MG63 (cell line): ENCODE measurements at places on chromosomes 6 and 20. TPM values are rescaled to one million over a fixed set of nuclear protein-coding genes. Genes with fewer than 3 reads are reported as not detected.
A peak's percentile ranks its signal among the peaks of the same experiment; 100 is the strongest.

DNA sequence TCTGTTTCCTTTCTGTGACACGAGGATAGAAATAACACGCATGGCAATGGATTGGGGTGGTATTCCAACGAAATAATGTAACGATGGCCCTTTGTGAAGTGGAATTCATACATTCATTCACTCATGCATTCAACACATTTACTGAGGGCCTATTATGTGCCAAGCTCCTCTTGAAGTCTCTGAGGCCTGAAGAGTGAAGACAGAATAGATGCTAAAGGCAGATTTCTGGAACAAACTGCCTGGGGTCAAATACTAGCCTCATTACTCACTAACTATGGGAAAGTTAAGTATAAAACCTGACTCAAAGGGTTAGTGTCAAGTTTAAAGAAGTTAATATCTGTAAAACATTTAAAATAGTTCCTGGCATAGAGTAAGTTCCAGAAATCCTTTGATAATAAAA, 279.6 kb upstream of the SULF2 start:
- DNase-seq: no peak

DNA sequence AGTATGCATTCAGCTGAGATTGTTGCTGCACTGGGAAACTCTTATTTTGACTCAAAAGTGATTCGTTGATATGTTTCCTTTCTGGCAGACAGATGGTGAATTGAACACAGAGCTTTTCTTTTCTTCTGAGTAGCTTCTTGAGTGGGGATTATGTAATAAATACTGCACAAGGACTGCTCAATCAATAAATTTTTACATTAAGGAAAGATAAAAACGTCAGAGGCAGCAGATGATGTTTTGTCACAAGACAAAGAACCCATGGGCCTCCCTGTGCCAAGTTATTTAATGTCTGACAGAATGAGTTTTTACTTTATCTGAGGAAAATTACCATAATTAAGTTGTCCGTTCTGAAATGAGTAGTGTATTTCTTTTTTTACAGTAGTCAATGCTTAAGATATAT, 460.3 kb downstream of the UTRN start:
- no peak for DNase-seq

- no peak for DNase-seq
These were observed 55.6 kb downstream of the ZNF292 start for GRCh38 chr6:87210979-87211378.

Gene CRISP2
- total RNA-seq: not detected in 2 replicates

Gene SLC44A4
- not detected in 2 replicates for total RNA-seq

- DNase-seq: peak; percentile 14
These were observed 106.0 kb downstream of the MYO6 start for GRCh38 chr6:75855052-75855451.

- no peak for DNase-seq
These were observed 130.8 kb upstream of the RIPOR2 start for GRCh38 chr6:25066593-25066992.

GRCh38 chr6:105987516-105987915, 98.6 kb upstream of the PRDM1 start:
- no peak for DNase-seq

GRCh38 chr6:132333639-132334520, 67.4 kb downstream of the MOXD1 start:
- peak; percentile 77 for DNase-seq

Gene CTAGE9
- total RNA-seq: not detected in 2 replicates

DNA sequence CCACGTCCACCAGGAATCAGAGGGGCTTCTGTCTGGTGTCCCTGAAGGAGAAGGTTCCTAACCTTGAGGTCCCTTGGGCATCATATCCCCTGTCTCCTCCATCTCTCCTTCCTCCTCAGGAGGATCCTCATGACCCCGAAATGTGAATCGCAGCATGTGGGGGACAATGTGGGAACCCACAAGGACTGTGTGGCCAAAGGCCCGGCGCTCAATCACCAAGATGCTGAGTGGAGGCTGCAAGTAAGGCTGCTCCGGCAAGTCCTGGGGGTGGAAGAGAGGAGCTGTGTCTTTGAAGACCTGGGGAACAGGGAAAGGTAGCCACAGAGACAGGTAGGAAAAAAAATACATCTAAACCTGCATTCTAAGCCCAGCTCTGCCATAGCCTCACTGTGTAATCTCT, 36.4 kb upstream of the SPAG4 start:
- DNase-seq: no peak

DNA sequence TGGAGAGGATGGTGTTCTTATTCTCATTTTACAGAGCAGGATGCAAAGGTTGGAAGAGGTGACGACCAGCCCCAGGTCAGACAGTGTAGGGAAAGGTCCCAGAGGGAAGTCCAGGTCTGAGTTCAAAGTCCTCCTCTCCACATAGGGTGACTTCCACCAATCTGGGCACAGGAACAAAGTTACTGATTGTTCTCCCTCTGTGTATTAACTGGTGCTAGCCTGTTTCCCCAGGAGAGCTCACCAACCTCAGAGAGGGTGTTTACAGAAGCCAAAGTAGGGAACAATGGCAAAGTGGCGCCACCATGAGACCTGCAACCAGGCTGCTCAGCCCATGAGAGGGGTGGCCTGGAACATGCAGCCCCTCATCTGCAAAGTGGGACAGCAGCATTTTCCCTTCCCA, 16.8 kb upstream of the SIRPB1 start:
- no peak for DNase-seq

- DNase-seq: no peak
These were observed 20.6 kb upstream of the FABP7 start for GRCh38 chr6:122758927-122759334.

- DNase-seq: no peak
These were observed 11.7 kb downstream of the TBPL1 start for GRCh38 chr6:133964702-133965101.

Gene HLA-DMB
- 0.76 and 0.79 TPM in 2 replicates for total RNA-seq

GRCh38 chr6:99013661-99014060, 65.9 kb upstream of the FBXL4 start:
- DNase-seq: no peak

- DNase-seq: peak; percentile 75
These were observed 14.3 kb upstream of the SPAG4 start for GRCh38 chr20:35600993-35601973.

- DNase-seq: no peak
These were observed 53.2 kb downstream of the FAM8A1 start for GRCh38 chr6:17653198-17653882.

- DNase-seq: no peak
These were observed 2.1 kb upstream of the TFB1M start for GRCh38 chr6:155316419-155316818.

Gene CD24
- total RNA-seq: 0.30 and 1.7 TPM in 2 replicates

DNA sequence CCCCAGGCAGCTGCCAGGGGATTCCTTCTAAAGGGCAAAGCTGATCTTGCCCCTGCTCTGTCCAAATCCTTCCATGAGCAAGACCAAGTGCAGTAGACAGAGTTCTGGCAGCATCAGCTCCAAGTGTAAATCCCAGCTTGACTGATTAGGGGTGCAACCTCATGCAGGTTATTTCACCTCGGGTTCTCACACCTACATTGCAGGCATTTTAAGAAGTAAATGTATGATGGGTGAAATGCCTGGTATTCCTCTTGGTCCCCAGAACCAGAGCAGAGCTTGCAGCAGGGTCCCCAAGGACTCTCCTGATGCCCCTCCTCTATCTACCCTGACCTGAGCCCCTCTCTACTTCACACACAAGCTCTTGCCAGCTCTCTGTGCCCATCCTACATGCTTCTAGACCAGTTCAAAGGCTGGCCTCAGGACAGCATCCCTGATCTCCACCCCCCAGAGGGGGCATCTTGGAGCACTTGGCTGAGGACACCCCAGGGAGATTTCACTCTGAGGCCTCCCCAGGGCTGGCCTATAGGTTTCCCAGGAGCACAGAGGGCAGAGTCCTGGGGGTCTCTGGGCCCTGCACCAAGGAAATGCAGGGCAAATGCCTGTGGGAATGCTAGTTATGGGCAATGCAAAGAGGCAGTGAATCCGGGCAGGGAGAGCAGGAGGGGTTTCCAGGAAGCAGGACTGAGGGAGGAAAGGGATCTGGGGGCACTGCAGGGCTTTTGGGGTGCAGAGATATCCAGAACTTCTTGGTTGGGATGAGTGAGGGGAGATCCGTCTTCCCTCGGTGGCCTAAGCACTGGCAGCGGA, 1.0 kb downstream of the LZTS3 start:
- no peak for DNase-seq

Gene SFTA2
- total RNA-seq: not detected in 2 replicates

GRCh38 chr20:61912665-61913422, 152.8 kb downstream of the TAF4 start:
- DNase-seq: no peak

DNA sequence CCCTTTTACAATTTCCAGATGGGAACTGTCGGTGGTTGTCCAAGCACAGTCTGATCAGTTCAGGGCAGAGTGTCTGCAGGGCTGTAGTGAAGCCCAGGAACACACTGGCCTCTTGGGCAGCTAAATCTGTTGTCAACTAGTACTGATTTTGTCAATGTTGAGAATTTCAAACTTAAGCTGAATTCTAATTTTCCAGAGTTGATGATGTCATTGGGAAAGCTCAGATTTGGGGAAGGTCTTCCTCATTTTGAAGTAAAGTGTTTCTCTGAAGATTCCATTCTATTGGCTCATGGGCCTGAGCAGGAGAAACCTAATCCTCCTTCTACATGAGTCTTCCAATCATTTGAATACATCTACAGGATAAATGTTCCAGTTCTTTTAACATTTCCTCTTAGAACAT, 72.1 kb downstream of the CCDC170 start:
- DNase-seq: no peak

Gene PRDM13
- total RNA-seq: 0.07 TPM in 1 of 2 replicates, not detected in the other

- DNase-seq: no peak
These were observed 33.1 kb upstream of the CLIC5 start for GRCh38 chr6:46048646-46049297.

DNA sequence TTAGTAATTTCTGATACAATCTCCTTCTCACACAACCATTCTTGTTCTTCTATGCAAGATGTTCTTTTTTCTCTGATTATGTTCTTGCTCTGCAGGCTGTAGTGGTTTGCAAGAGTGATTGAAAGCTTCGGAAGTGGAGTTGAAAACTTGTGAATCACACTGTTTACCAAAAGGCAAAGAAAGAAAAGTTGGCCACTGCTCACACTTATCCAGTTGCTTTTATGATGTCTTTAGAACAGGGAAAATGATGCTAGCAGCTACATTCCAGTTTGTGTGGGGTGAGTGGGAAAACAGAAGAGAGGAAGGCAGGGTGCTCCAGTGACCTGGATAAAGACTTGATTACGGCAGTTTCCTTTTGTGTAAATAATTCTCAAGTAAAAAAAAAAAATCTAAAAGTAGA, 583.3 kb downstream of the TENT5A start:
- no peak for DNase-seq

Gene DCBLD1
- total RNA-seq: 20.9 and 34.8 TPM in 2 replicates

Gene GSTA3
- total RNA-seq: not detected in 2 replicates

Gene SASH1
- 31.8 and 39.1 TPM in 2 replicates for total RNA-seq
